ENCODE measurements at places on chromosomes 16 and 17.
A peak's percentile ranks its signal among the peaks of the same experiment; 100 is the strongest.

DNA sequence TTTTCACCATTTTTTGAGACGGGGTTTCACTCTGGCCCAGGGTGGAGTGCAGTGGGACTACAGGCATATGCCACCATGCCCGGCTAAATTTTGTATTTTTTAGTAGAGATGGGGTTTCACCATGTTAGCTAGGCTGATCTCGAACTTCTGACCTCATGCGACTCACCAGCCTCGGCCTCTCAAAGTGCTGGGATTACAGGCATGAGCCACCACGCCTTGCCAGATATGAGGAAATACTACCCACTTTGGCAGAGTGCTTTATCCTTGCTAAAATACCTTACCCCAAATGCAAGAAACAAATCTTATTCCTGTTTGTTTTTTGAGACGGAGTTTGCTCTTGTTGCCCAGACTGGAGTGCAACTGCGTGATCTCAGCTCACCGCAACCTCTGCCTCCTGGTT, 62.9 kb upstream of the MGAT5B start:
- no peak for DNase-seq

DNA sequence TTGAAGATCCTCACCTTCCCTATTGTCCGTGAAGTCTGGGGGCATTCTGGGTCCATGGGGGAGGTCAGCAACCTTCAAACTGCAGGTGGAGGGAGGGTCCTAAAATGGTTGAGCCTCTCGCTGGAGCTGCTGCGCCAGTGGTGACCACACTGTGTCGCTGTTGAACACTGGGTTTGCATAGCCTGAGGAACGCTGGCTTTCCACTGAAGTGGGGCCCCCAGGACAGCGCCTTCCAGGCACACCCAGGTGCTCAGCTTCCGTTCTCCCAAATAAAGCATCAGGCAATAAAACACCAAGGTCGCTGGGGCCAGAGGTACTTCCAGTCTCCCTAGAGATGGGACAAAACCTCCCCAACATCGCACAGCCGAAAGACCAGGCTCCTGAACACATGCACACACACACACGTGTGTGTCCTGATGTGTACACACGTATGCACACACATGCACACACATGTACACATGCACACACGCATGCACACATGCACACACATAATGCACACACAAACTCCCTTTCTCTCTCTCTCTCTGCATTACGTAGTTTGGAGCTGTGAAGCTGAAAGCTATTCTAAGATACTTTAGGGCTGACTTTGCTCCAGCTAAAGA, 120.6 kb downstream of the IRF8 start:
- no peak for DNase-seq

DNA sequence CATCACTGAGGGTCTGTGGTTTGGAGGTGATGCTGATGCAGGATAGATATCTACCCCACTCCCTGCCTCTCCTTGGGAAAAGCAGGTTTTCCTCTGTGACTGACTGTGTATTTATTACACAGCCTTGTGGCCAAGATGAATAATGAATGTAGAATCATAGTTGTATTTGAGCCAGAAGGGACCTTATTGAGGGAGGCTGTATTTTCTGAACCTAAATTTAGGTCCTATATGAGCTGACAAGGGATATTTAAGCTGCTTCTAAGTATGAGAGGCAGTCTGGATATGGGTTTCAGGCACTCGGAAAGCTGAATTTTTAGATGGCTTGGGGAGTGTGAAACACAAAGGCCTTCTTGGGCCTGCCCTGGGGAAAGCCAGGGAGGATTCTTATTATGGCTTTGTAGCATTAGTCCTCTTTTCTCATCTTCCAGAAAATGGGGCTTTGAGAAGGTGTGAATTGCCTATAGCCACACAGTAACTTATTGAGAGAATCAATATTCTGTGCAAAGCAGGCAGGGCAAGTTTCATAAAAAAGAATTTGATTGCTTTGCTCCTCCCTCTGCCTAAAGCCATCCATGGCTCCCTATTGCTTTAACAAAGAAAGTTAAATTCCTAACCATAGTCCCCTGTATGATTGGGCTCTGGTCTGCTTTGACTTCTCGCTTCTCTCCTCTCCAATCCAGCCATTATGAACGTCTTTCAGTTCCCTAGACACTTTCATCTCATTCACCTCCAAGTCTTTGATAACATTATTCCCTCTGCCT, 144.8 kb downstream of the SHISA9 start:
- DNase-seq: no peak

DNA sequence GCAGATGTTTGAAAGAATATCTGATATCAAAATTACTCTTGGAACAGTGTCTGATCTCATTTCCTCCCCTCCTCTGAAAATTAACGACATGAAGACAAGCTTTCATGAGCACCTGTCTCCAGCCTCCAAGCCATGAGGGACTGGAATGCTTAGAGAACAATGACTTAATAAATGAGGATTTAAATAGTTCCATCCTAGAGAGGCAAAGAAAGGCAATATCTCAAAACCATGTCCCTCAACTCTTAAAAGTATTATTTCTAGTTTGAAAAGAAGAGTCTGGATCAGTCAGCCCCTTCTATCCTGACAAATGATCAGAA, 137.5 kb downstream of the ANKFN1 start:
- no peak for DNase-seq

- DNase-seq: no peak
Observed at GRCh38 chr16:29789775-29790182, 772 bp upstream of the KIF22 start.

GRCh38 chr16:26981266-26981938, 85.3 kb upstream of the C16orf82 start:
- no peak for DNase-seq

- DNase-seq: no peak
Observed at GRCh38 chr17:80899402-80900268, 92.0 kb upstream of the CHMP6 start.

- DNase-seq: no peak
Observed at GRCh38 chr17:8846768-8847211, 20.7 kb downstream of the PIK3R6 start.

GRCh38 chr16:67667453-67667816, 821 bp downstream of the C16orf86 start:
- DNase-seq: no peak

DNA sequence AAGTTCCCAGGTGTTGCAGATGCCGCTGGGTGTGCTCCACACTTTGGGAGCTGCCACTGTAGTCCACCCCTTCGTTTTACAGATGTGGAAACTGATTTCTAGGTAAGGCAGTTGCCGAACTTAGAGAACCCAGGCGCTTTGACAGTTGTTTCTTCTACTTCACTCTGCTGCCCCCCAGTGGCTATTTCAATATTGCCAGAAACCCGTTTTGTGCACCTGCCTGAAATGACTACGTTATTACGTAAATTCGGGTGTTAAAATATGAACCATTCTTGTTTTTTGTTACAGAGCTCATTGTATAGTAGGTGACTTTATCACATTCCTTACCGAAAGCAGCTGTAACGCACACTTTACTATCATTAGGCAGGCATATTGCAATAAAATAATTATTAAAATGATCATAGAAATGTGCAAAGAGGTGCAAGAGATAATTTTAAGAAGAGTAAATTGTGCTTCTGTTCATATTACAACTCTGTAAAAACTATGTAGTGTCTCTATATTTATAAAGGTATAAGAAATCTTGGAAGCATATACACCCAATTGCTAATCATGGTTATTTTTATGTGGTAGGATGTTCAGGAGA, 44.9 kb downstream of the OTOA start:
- DNase-seq: peak; percentile 24

- DNase-seq: no peak
Observed at GRCh38 chr17:57086069-57086930, 1.3 kb downstream of the AKAP1 start.

DNA sequence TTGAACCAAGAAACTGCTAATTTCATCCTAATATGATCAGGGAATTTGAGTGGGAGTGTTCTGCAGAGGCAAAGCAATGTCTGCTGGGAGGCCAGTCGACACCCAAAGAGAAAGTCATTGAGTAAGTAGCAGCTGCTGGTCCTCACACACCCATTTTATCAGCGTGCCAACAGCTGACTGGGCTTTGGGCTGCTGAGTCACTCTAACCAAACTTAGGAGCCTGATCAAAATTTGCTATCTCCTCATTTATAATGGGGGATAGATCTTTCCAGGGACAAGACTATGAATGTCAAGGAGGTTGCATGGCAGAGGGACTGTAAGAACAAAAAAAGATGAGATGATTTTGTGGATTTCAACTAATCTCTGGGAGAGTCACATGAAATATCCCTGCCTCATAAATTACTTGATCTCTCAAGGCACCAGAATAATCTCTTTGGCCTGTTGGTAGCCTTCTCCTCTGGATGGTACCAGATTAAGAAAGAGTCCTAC, 32.9 kb downstream of the CPSF4L start:
- DNase-seq: peak; percentile 24

GRCh38 chr17:78802008-78802407, 19.9 kb upstream of the CYTH1 start:
- no peak for DNase-seq

- no peak for DNase-seq
Observed at GRCh38 chr16:17921357-17921978, 415.1 kb downstream of the NPIPA8 start.

- no peak for DNase-seq
Observed at GRCh38 chr17:16371742-16372141, 9.1 kb upstream of the UBB start.

Measured in GF-D8 (cell line).